ENCODE measurements at places on chromosomes 4 and X.

- no peak for DNase-seq
These were observed 13.3 kb downstream of the APLN start for GRCh38 chrX:129641469-129641868.

DNA sequence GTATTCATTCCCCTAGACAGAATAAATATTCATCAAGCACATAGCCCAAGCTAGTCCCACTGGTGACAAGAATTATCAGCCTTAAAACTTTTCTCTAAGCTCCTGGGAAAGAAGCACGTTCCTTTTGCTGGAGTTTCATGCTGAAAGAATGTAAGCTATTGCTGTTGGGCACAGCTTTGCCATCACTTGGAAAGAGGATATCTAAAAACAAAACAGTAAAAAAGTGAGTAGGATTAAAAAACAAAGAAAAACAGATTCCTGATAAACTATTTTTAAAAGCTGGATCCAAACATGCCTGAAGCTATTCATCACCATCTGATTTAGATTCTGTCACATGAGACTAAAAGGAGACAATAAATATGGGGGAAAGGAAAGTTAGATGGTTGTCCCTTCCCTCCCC is 176.8 kb downstream of the SCFD2 start:
- no peak for DNase-seq

DNA sequence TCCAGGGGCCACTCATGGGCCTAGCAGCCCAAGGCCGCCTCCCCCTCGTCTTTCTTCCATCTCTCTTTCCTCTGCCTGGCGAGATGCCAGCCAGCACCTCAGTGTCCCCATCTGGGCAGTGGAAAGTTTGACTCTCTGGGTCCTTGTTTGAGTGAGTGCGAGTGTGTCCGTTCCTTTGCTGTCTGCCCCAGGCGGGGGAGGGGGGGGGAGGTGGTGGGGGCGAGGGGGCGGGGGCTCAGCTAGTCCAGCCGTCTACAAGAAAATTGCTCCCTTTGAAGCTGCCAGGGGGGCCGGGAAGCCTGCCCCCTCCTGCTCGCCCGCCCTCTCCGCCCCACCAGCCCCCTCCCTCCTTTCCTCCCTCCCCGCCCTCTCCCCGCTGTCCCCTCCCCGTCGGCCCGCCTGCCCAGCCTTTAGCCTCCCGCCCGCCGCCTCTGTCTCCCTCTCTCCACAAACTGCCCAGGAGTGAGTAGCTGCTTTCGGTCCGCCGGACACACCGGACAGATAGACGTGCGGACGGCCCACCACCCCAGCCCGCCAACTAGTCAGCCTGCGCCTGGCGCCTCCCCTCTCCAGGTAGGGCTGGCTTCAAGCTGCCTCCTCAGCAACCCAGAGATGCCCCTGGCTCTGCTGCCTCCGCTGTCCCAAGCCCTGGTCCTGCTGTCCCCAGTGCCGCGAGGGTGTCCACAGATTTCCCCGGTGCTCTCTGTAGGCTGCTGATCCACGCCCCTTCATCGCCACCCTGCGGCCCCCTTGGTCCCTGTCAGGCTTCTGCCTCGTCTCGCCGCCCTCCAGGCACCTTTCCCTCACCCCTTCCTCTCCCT is at the start of gene BGN:
TSS of gene BGN (plus strand) at position 440 of the 821 bp plus-strand sequence. CDS start 9,652 bp downstream, outside the sequence.
- DNase-seq = peak; percentile 85

GRCh38 chr4:74453037-74453635 is 8.2 kb downstream of the AREG start:
- no peak for DNase-seq

- no peak for DNase-seq
These were observed 1620.4 kb downstream of the PCDH7 start for GRCh38 chr4:32340591-32340990.

- no peak for DNase-seq
These were observed 50.0 kb upstream of the VMA21 start for GRCh38 chrX:151346931-151347543.

- peak; percentile 74 for DNase-seq
These were observed 141.0 kb downstream of the MAB21L2 start for GRCh38 chr4:150722908-150723362.

DNA sequence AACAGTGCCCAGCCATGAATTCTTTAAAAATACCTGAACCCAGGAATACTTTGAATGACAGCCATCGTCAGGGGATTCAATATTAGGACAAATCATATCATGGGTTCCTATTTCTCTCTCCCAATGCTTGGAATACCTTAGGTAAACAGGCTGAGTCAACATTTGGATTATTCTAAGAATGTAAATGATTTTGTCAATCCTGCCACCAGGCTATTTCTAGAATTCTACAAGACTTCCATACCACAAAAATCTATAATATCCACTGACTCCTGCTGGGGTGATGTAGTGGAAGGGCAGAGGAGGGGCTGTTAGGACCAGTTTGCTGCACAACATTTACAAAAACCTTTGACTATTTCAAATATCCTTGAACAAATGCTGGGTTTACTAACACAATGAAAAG is 65.2 kb downstream of the IGFBP7 start:
- DNase-seq = no peak

DNA sequence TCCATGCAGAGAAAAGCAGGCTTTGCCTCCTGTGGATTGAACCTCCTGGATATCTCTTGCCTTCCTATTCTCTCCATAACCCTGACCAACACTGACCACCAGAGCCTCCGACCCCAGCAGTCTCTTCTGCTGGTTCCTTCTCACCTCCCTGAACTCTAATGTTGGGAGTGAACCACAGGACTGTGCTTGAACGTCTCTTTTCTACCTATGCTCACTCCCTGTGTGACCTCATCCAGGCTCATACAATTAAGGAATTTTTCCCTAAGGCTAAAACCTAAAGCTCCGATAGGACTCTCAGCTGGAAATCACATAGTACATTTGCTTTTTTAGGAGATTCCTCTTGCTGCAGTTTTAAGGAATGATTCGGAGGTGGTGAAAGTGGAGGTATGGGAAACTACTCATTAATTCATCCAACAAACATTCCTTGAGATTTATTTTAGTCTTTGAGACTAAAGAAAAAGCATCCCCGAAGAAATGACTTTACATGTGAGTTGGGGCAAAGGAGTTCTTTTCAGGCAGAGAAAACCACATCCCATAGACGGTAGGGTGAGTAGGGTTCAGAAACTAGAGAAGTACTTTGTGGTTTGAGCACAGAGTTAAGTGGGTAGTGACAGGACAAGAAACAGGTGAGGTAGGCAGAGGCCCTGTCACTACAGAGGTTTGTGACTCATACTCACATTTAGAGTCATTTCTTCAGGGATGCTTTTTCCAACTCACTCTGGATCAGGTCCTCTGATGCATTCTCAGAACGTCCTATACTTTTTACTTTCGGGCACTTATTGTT is 30.8 kb downstream of the NDNF start:
- no peak for DNase-seq

DNA sequence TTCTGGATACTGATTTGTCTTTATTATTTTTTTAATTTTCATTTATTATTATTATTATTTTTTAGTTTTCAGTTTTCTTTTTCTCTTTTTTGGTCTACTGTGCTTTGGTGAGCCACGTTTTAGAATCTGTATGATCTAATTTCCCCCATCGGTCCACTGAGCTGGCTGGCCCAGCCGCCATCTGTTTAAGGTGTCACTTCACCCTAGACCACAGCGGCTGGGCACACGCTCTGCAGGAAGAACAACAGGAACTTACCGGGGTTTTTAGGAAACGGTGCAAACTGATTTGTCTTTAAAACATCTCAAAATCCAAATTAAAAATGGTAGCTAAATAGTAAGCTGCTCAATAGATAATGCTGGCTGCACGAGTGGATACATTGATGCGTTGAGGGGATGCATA is 48.8 kb upstream of the AMOT start:
- DNase-seq = no peak

- DNase-seq = no peak
These were observed 29.5 kb downstream of the LRIT3 start for GRCh38 chr4:109877400-109877799.

- DNase-seq = no peak
These were observed 46.9 kb upstream of the MSANTD1 start for GRCh38 chr4:3201718-3202702.

- no peak for DNase-seq
These were observed 20.6 kb upstream of the IRAK1 start for GRCh38 chrX:154040307-154040756.

DNA sequence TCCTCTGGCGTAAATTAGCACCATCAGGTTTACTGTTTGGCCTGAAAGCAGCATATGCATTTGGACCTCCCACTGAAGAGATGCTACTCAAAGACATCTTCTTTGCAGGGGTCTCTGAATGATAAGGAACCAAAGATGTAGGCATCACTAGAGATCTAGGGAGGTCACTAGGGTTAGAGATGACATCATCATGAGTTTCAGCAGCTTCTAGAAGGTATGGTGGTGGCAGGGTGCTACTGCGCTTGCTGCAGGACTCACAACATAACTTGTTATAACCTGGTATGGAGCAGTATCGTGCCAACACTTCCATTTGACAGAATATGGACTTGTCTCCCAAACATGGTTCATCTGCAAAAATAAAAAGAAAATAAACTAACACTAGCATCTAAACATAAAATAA is 251.6 kb downstream of the NPFFR2 start:
- no peak for DNase-seq

DNA sequence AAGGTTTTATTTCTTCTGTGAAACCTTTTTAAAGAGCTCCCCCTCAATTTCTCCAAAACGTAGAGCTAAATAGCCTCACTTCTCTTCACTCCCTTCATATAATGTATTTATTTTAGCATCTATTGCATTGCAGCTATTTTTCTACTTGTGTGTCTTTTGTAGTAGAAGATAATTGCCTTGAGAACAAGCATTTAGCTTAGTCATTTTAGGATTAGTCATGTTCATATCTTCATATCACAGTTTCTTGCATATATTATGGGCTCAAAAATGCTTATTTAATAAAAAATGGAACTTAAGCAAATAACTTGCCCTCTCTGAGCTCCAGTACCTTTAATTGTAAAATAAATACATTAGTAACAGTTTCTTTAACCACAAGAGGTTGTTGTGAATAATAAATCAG is 72.1 kb upstream of the SPANXC start:
- no peak for DNase-seq

GRCh38 chr4:30821275-30821674 is 101.1 kb downstream of the PCDH7 start:
- DNase-seq = no peak

- no peak for DNase-seq
These were observed 268.6 kb upstream of the SLIT2 start for GRCh38 chr4:19983072-19983471.

- DNase-seq = no peak
These were observed 93.5 kb downstream of the SEL1L3 start for GRCh38 chr4:25769251-25769650.

Measured in ascending aorta (tissue), 2 donors.